ENCODE measurements at places on chromosomes 6 and 20. TPM values are rescaled to one million over a fixed set of nuclear protein-coding genes. Genes with fewer than 3 reads are reported as not detected.

The LY6G6C gene
- not detected for total RNA-seq

The SLC17A2 gene
- total RNA-seq, result not detected

The PACRG gene
- 0.29 TPM for total RNA-seq

The STMND1 gene
- 0.14 TPM for total RNA-seq

The ZSCAN12 gene
- 4.8 TPM for total RNA-seq

The ERVFRD-1 gene
- not detected for total RNA-seq

The CNR1 gene
- total RNA-seq, result 4.2 TPM

The BFSP1 gene
- 4.4 TPM for total RNA-seq

The TDRD6 gene
- total RNA-seq, result not detected

The LGSN gene
- total RNA-seq, result not detected

The HDDC2 gene
- total RNA-seq, result 66.4 TPM

The SCRT2 gene
- total RNA-seq, result not detected

The CGA gene
- total RNA-seq, result not detected

The IMPG1 gene
- total RNA-seq, result not detected

The RRAGD gene
- 10.8 TPM for total RNA-seq

The PEDS1 gene
- 46.6 TPM for total RNA-seq

The COL21A1 gene
- total RNA-seq, result not detected

The SKIC2 gene
- 51.9 TPM for total RNA-seq

The LRRC1 gene
- 9.3 TPM for total RNA-seq

The SLCO4A1 gene
- 48.3 TPM for total RNA-seq

The RUNX2 gene
- total RNA-seq, result 13.1 TPM

The SOX4 gene
- 59.8 TPM for total RNA-seq

The TTK gene
- total RNA-seq, result 44.7 TPM

The TRIM39 gene
- total RNA-seq, result 9.8 TPM

The SLX4IP gene
- total RNA-seq, result 2.2 TPM

The PLA2G7 gene
- 0.23 TPM for total RNA-seq

The CST4 gene
- not detected for total RNA-seq

The OR2H2 gene
- not detected for total RNA-seq

The GJA10 gene
- total RNA-seq, result not detected

The LTB gene
- 50.8 TPM for total RNA-seq

The PTGIS gene
- total RNA-seq, result not detected

The TBXT gene
- not detected for total RNA-seq

The GABRR2 gene
- 0.12 TPM for total RNA-seq

The ZNF311 gene
- total RNA-seq, result 0.65 TPM

The SPINT3 gene
- not detected for total RNA-seq

The PRSS35 gene
- total RNA-seq, result 0.06 TPM

The DEFB128 gene
- not detected for total RNA-seq

The C6orf52 gene
- not detected for total RNA-seq

The TAAR8 gene
- total RNA-seq, result not detected

The PBOV1 gene
- not detected for total RNA-seq

The PLG gene
- total RNA-seq, result not detected

The ECT2L gene
- total RNA-seq, result not detected

The FERMT1 gene
- 26.1 TPM for total RNA-seq

The AIF1 gene
- total RNA-seq, result not detected

The RNF144B gene
- 6.3 TPM for total RNA-seq

The PXT1 gene
- total RNA-seq, result not detected

The EMILIN3 gene
- 1.2 TPM for total RNA-seq

The TRIM15 gene
- not detected for total RNA-seq

The BLCAP gene
- total RNA-seq, result 25.3 TPM

The SPATA2 gene
- total RNA-seq, result 5.3 TPM

The ADGB gene
- total RNA-seq, result not detected

The TTBK1 gene
- total RNA-seq, result under 0.01 TPM

The GABRR1 gene
- not detected for total RNA-seq
